RPMI8226 (cell line): ENCODE measurements at places on chromosomes 12 and 14.

- no peak for DNase-seq
Observed at GRCh38 chr12:122158700-122159285, 15.2 kb downstream of the IL31 start.

- no peak for DNase-seq
Observed at GRCh38 chr14:64637735-64638473, 66.3 kb upstream of the PLEKHG3 start.

- no peak for DNase-seq
Observed at GRCh38 chr12:30969606-30970395, 43.3 kb downstream of the TSPAN11 start.

GRCh38 chr14:62687818-62688217 is 357.4 kb downstream of the KCNH5 start:
- no peak for DNase-seq

GRCh38 chr12:105750096-105750495 is 388.7 kb downstream of the NUAK1 start:
- no peak for DNase-seq

DNA sequence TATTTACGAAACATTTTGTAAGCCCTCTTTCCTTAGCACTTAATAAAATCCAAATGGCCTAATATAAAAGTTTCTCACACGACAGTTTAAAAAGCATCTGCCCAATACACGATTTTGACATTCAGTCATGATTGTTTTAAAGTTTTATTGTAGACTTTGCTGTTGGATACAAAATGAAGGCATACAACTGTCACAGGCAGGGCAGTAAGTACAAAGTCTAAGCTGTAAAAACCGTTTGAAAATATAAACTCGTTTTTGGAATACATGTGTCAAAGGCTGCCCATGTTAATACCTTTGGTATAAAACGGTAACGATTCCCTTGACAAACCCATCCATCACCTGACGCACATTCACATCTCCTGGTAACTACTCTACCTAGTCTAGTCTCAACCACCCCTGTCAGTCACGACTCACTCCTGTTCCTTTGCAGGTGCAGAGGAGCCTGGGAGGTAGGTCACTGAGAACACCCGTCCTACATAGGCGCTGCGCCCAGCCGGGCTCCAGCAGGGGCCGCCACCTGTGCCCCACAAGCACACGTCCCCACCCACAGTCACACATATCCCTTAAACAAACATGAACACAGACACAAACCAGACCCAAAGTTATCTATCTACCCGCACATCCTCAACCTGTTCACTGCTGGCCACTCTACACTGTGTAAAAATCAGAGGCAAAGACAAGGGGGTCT is 27.1 kb downstream of the KCTD10 start:
- DNase-seq, result no peak

- DNase-seq, result no peak
Observed at GRCh38 chr14:104930526-104931303, 6.0 kb downstream of the PLD4 start.

DNA sequence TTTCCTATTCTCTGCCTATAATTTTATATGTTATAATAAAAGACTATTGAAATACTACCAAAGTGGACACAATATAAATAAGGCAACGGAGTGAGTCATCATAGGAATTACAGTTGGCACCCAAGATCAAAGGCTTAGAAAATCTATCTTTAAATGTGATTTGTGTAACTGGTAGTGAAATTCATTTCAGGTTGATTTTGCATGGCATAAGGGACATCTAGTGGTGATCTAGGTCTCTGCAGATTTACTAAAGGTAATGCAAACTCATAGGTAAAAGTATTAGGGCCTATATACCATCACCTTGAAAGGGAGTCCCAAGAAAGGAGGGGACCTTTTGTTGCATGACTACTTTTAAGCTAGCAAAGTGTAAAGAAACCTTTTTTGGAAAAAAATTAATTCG is 527.2 kb downstream of the NRXN3 start:
- DNase-seq, result no peak

DNA sequence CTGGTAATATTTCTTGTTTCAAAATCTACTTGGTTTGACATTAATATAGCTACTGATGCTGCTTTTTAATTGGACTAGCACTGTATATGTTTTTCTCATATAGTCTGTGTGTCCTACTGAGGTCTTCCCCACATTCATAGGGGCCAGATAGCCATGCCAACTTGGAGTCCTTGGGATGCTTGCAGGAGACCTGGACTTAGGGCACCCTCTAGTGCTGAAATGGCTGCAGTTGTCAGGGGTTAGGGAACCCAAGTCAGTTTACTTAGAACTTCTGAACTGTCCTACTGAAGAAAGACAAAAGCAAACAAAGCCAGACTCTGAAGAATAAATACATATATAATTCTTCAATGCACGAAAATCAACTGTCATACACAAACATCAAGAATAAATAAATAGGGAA is 279.9 kb upstream of the SYT1 start:
- DNase-seq, result no peak

DNA sequence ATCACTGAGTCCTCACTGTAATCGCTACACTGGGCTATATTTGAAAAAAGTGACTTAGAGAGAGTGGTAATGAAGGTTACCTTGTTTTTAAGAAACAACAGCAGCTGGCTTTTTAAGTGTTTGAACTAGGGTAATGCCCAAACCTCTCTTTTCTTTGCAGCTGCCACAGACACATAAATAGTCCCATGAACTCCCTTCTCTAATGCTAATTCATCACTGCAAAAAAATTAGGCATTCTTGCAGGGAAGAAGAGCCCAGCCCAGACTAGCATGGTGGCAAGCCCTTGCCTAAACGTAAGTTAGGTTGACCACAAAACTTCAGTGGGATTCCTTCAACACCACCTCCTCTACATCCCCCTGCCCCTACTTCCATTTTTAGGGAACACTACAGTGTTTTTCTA is 17.9 kb upstream of the MED6 start:
- no peak for DNase-seq

- DNase-seq, result peak; percentile 42
Observed at GRCh38 chr12:63151623-63152320, 771 bp upstream of the AVPR1A start.

DNA sequence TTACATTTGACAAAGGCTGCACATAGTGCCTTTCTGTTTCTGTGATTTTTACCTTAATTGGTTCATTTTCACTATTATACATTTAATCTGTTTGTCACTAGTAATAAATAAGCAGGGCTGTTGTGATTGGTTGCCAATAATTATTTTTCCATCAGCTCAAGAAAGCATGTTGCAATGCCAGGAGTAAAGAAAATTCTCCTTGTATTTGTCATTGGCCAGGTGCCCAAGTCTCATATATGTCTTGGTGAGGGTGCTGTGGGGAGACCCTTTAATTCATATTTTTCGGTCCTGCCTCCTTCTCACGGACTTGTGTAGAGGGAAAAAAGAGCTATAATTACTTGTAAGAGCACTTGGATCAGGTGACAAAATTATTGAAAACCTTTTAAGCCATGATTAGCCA is 108.0 kb downstream of the KITLG start:
- DNase-seq, result no peak

GRCh38 chr12:3611860-3612703 is 121.1 kb downstream of the PRMT8 start:
- no peak for DNase-seq

- no peak for DNase-seq
Observed at GRCh38 chr14:54489318-54489683, 521 bp upstream of the GMFB start.

- no peak for DNase-seq
Observed at GRCh38 chr12:111436266-111436665, 30.5 kb downstream of the SH2B3 start.
